ENCODE measurements at places on chromosomes 1 and 21.

DNA sequence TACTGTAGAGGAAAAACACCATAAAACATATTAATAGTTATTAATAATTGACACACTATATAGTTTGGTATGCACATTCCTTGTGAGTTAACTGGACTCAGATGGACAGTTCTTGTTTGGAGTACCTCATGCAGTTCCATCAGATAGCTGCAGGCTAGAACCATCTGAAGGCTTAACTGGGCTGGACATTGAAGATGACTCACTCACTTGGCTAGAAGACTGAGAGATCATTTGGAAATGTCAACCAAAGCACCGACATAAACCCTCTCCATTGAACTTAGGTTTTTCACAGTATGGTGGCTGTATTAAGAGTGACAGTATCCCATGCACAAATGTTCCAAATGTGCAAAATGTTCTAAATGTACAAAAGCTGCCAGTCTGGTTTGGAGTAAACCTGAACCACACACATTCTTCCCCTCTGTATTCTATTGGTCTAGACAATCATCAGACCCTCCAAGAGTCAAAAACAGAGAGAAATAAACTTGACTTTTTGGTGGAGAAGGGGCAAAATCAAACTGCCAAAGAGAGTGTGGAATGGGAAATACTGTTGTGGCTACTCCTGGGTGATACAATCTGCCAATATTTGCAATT lies 708.4 kb downstream of the KCNT2 start:
- no peak for DNase-seq

DNA sequence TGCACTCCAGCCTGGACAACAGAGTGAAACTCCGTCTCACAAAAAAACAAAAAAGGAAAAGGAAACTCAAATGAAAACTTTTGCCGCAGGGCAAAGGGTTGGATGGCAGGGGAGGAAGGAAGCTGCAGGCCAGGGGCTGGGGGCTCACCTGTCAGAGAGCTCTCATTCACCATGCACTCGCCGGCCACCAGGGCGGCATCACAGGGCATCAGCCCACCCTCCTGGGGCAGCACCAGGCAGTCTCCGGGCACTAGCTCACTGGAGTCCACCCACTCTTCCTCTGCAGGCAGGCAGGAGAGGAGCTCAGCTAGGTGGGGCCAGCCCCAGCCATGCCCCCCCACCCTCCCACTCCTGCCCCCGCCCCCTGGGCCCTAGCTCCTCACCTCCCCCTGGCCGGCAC lies 11.9 kb downstream of the ATP13A2 start:
- DNase-seq, result no peak

GRCh38 chr1:111903871-111904449 lies 85.5 kb downstream of the KCND3 start:
- no peak for DNase-seq

DNA sequence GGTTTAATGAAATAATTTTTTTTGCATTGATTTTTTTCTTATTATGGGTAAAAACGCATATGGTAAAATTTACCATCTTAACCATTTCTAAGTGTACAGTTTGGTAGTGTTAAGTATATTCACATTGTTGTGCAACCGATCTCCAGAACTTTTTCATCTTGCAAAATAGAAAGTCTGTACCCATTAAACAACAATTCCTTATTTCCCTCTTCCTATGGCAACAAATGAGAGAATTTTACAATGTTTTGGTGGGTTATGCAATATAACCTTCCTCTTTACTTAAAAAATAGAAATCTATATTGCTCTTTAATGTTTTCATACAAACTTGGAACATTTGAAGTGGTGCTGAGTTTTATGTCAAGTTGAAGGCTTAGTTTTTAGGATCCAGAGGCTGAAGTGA lies 26.6 kb downstream of the MAP3K7CL start:
- DNase-seq, result no peak

GRCh38 chr1:167991546-167991945 lies 54.7 kb upstream of the MPC2 start:
- DNase-seq, result no peak

DNA sequence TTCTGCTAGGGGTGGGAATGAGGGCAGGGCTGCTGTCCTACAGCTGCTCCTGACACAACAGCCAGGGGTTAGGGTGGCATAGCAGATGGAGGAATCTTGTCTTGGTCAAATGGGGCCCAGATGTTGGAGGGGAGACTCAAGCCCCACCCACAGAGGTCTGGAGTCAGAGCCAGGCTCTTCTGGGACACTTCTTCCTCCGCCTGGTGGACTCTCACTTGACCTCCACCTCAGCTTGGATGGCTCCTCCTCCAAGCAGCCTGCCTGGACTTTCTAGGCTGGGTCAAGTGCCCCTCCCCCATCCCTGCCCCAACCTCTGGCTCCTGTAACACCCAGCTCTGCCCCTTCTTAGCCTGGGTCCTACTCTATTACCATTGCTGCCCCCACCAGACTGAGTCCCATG lies 35.5 kb downstream of the EPHA2 start:
- no peak for DNase-seq
